ENCODE measurements at places on chromosomes 3 and 15.

DNA sequence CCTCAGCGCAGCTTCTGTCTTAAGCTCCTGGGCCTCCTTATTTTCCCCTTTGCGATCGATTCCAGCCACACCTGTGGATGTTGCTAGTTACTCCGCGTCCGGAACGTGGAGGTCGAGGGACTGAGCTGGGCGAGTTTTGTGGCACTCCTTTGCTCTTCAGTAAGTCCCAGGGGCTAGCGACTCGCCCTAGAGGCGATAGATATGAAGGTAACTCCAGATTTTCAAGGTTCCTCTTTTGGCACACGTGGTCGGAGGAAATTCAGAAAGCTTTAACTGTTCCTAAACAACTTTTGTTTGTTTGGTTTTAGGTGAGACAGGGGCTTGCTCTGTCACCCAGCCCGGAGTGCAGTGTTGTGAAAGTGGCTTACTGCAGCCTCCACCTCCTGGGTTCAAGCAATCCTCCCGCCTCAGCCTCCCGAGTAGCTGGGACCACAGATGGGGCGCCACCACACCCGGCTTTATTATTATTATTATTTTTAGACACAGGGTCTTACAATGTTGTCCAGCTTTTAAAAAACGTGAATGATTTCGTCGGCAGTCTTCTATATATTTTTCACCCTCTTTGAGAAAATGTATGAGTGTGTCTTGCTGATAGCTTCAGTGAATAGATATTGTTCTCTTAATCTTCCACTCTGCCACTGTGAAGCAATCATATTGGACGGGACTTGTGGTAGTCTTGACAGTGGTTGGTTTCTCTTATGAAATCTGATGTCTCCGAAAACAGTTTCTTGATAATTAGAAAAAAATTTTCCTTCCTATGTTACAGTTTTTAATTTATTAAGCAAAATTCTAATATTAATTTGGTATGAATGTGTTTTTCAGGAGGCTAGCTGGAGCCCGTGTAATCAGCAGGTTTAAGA lies 785 bp downstream of the MFSD1 start:
- no peak for DNase-seq

DNA sequence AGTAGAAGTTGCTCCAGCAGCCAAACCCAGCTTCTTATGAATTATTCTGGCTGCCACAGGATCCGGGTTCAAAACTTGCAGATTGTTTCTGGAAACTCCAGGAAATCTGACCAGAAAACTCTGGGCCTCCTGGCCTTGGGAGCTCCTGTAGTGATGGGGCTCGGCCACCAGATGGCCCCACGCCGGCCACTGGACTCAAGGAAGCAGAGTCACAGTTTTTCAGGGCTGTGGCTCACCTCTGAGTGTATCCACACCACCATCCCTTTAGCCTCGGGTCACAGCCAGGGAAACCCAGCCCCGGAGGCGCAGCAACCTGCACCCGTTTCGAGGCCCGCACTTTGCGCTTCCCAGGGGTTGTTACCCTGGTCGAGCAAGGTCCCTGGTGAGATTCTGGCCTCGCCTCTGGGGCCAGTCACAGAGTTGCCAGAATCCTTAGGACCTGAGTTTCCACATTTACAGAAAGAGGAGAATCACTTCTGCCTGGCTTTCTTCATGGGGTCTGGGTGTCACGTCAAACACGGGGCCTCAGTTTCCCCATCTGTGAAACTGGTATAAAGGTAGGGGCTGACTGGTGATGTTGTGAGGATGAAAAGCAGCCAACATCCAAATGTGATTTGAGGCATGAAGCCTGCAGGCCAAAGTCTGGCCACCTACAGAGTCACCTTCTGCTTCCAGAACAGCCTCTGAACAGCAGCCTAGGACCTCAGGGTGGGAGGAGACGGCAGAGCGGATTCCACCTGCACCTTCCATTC lies 53.5 kb upstream of the LCTL start:
- DNase-seq, result no peak

GRCh38 chr3:105366326-105367062 lies at the start of gene ALCAM:
Gene ALCAM (plus strand): TSS chr3:105366909.
- DNase-seq, result peak; percentile 89

- no peak for DNase-seq
Measured at GRCh38 chr15:96121086-96121920, 209.2 kb upstream of the NR2F2 start.

- no peak for DNase-seq
Measured at GRCh38 chr3:181030948-181031347, 41.4 kb upstream of the DNAJC19 start.

DNA sequence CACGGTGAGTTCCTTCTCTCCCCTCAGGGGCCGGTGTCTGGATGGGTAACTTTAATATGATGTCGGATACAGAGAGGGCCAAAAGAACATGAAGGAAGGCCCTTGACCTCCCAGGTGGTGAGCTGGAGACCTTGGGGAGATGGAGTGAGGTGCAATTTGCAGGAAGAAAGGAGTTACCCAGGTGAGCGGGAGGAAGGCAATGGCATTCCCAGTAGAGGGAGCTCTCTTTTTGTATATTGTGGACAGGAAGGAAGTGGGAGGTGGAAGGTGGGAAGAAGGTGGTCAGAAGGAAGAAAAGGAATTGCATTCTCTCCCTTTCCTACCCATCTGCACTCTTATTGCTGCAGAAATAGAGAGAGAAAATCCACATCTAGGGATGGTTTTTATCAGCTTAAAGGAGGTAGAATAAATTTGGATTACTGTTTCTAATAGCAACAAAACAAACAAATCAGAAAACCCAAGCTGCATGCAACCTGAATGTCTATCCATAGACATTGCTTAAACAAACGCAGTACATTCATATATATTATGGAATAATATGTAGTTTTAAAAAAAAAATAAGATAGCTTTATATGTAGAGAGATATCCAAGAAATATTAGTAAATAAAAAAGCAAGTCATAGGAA lies 169.0 kb upstream of the TSC22D2 start:
- peak; percentile 27 for DNase-seq

GRCh38 chr15:69462030-69462492 lies 9.4 kb downstream of the RPLP1 start:
- DNase-seq, result no peak

GRCh38 chr3:162103808-162104207 lies 607.2 kb downstream of the OTOL1 start:
- DNase-seq, result no peak

GRCh38 chr3:151124476-151124875 lies 39.0 kb downstream of the MED12L start:
- no peak for DNase-seq

DNA sequence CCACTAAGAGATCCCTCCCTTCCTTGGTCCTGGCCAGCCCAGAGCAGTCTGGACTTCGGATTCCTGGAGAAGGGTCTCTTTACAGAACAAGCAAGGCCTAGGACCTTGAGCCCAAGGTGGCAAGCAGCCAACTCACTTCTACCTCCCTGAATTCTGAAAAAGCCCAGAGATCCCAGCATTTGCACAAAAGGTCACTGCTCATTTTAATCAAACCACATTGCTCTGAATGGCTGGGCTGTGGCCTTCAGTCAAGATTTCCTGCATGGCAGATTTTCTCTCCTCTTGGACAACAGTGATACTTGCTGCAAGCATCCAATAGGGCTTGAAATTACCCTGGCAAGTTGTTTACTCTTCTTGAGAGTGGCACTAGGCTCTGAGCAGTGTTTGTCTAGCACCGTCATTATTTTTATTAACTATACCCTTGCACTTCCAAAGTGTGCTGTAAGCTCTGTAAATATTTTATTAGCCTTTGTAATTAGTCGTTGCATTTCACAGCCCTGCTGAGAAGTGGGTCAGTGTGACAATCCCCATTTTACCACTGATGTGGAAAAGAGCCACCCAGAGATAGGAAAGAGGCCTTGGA lies 274.7 kb upstream of the CTNNB1 start:
- no peak for DNase-seq

DNA sequence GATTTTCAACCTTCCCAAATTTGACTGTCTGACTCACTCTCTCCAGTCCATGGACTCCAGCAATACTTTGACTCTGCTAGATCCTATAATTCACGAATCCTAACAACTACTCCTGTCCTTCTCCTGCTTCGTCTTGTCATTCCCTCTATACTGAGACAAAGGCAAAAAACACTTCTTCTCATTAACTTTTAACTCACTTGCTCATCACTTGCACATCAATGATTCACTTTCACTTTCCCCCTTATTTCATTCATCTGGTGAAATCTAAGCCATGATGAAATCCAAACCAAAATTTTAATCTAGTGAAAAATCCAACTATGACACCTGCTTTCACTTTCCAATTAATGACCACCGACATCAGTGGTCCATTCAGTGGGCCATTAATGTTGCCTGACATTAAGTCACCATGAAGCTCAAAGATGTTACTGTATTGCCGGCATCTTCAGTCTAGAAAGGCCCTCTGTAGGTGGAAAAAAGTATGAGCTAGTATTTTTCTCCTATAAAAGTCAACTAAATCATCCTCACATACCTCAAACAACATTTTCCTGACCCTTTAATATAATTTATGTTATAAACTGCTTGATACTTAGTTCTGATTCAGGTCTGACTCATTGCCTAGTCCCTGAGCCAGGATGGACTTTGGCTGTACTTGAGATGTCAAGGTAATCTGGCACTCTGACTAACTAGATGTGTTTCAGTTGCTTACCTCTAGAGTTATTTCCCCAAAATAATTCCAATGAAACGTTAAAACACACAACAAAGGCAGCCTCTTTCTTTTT lies 158.6 kb downstream of the CNTN6 start:
- no peak for DNase-seq

DNA sequence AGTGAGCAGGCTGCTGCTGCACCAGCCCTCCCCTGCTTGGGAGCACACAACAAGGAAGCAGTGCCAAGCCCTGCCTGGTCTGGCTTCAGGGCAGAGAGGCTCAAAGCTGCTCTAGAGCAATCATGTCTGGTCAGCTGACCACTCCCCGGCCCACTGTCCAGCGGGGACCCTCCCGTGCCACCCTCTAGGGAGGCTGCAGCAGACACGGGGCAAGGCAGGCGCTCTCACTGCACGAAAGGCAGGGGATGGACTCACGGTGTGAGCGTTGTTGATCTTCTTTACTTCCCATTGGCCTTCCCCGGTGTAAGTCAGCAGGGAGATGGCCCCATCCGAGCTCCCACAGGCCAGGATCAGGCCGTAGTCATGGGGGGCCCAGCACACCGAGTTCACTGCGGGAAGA lies 9.2 kb downstream of the SEC13 start:
- no peak for DNase-seq

DNA sequence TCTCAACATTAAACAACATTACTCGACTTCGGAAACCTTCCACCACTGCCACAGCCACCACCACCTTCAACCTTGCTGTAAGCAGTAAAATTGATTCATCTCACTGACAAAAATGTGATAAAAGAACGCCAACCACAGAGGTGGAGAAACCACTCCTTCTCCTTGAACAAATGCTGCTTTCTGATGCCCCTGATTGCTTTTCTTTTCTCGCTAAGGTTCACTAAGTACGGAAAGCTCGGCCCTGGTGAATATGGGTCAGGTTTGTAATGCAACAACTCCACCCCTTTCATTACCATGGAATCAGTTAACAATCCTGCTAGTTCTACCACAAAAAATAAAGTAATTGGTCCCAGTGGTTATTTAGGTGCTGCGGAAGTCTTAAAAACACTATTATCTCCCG lies 44.9 kb downstream of the MEIS2 start:
- DNase-seq, result no peak

GRCh38 chr15:66959875-66960274 lies 105.5 kb upstream of the SMAD3 start:
- DNase-seq, result no peak

DNA sequence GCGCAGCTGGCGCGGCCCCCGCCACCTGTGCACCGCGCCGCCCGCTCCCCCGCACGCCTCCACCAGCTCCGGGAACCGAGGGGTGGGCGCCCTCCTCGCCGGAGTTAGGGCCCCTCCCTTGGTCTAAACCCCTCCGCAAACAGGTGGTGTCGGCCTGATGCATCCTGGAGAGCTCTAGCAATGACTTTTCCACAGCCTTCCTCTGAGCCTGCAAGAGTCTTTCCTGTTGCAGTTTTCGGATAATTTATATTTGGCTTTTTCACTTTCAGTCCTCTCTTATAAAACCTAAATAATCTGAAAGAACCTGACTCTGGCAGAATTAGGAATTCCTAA lies 334 bp upstream of the IGSF11 start:
- no peak for DNase-seq

- DNase-seq, result no peak
Measured at GRCh38 chr3:13266005-13266404, 154.1 kb downstream of the NUP210 start.

GRCh38 chr15:41340189-41340695 lies 7.6 kb downstream of the NUSAP1 start:
- DNase-seq, result no peak

DNA sequence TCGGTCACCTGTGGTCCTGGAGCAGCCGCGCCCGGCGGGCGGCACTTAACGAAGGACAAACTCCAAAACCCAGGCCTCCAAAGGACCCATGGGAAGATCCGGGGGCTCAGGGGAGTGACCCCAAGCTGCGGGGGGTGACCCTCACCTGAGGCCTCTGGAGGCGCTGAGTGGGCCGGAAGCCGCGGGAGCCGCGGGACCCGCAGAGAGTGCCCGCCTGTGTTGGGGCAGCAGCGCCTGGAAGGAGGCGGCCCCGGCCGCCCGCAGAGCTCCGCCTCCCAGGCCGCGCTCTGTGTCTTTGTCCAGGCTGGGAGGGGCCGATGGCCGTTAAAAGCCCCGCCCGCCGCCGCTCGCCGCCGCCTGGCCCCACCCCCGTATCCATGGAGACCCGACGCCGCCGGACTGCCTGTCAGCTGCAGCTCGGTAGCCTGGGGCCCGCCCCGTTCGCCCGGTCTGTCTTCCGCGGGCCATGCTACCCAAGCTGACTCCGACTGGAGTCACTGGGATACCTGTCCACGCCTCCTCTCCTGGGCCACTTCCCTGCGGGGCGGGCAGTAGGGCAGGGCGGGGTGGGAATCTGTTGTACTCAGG lies 15.3 kb upstream of the FANCD2 start:
- DNase-seq, result peak; percentile 48

GRCh38 chr15:77186594-77187011 lies 115.7 kb upstream of the TSPAN3 start:
- no peak for DNase-seq

GRCh38 chr3:14647976-14648955 lies 3.3 kb upstream of the CCDC174 start:
- DNase-seq, result no peak

GRCh38 chr3:23663661-23664186 lies 142.0 kb upstream of the UBE2E1 start:
- no peak for DNase-seq

- DNase-seq, result no peak
Measured at GRCh38 chr3:187130346-187131066, 8.8 kb downstream of the RPL39L start.

DNA sequence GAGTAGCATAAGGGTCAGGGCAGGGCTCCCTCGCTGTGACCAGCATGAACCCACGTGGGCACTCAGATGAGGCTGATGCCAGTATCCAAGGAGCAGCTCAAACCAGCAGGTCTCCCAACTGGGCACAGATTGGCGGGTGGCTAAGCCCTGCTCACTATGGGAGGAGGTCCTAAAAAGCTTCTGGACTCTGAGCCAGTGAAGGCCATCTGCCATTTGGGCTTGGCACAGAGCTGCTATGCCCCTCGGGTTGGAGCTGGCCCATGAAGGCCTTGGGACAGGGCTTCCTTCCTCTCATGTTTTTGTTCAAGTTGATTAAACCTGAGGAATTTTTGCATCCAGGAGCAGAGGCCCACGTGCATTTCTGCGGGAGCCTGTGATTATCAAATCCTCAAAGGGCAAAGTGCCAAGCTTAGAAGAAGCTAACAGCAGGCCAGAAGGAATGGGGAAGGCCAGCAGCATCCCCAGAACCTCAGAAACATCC lies 4.3 kb upstream of the STRA6 start:
- no peak for DNase-seq

Measured in NCI-H1930 (cell line).